Activated effector memory CD4-positive, alpha-beta T cell treated with Interleukin-2 at 50 U/mL for 16 hours (primary cell): ENCODE measurements at places on chromosomes 7 and 10.

- no peak for DNase-seq
Observed at GRCh38 chr7:44068054-44068453, 2.7 kb upstream of the PGAM2 start.

- no peak for DNase-seq
Observed at GRCh38 chr10:63208986-63209385, 75.9 kb downstream of the NRBF2 start.

GRCh38 chr7:133155146-133155545, 73.3 kb upstream of the CHCHD3 start:
- DNase-seq: no peak

DNA sequence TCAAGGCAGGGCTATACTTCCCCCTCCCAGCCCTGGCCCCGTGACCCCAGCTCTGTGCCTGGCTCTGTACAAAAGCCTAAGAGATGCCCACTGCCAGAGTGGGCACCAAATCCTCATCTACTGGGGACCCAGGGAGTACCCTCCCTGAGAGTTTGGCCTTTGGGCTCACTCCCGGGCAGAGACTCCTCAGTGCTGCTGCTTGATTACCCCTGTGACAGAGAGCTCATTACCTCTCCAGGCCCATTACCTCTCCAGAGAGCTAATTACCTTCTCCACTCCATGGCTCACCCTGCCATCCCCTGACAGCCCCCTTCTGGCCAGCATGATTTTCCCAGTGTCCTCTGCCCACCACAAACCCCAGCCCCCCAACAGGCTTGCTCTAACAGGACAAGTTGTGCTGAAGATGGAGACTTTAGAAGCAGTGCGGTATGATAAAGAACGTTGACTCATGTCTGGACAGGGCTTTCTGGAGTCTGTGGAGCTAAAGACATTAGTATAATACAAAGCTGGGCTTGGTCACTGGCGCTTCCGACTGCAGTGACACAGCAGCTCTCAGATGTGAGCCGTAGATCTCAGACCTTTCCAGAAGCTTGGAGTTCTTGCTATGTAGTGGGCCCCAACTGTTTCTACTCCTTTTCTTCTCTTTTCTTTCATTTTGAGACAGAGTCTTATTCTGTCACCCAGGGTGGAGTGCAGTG, 111.3 kb upstream of the KCTD7 start:
- DNase-seq: no peak

GRCh38 chr10:71069909-71070666, 142.3 kb upstream of the UNC5B start:
- no peak for DNase-seq

DNA sequence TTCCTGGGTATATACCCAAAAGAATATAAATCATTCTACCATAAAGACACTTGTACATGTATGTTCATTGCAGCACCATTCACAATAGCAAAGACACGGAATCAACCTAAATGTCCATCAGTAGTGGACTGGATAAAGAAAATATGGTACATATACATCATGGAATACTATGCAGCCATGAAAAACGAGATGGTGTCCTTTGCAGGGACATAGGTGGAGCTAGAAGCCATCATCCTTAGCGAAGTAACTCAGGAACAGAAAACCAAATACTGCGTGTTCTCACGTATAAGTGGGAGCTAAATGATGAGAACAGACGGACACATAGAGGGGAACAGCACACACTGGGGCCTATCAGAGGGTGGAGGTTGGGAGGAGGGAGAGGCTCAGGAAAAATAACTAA, 183.7 kb upstream of the CELF2 start:
- no peak for DNase-seq

GRCh38 chr7:101299511-101300464, 21.8 kb downstream of the IFT22 start:
- no peak for DNase-seq

GRCh38 chr7:121474301-121474673, 78.2 kb upstream of the FAM3C start:
- DNase-seq: no peak

DNA sequence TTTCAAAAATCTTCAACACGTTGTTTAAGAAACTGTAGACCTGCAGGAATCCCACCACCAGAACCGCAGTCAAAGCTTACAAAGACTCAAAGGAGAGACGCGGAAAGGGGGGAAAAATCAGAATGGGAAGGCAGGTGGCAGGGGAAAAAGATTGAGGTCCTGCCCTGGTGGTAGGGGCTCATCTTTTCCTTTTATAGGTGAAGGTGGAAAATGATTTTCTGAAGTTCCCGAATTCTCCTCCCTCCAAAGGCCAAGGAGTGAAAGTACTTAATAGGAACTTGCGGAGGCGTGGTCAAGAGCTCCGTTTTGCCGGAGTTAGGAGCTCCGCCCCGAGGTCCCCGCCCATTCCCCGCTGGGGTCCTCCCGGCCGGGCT, 724 bp downstream of the BBIP1 start:
- peak; percentile 81 for DNase-seq

DNA sequence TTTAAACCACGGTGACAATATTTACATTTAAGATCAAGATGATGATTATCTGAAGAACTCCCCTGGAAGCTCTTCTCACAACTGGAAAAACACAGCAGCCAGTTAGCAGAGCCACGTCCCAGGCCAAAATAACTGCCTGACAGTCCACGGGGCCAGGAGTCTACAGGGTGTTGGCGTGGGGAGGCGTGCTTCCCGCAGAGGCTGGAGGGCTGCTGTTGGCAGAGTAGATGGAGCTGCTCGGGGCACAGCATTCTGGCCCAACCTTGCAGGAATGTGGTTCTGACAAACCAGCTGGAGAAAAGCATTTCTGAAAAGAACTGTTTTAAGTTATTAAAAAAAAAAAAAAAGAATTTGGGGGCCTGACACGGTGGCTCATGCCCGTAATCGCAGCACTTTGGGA, 177.9 kb downstream of the EBF3 start:
- DNase-seq: no peak

DNA sequence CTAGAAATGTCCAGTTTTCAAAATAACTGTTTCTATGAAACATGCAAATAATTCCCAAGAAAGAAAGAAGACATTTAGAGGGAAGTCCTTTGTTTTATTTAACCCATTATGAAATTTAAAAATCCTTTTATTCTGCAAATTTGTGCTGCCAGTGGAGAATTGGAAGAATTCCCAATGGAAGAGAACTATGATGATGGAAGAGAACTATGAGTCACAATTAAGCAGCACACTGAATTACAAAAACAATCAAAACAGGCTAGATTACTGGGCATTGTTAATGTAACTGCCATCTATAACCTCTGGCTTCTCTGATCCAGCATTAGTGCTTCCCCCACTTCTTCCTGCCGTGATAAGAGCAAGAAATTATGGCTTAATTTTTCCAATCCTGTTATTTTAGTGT, 126.2 kb upstream of the FEZF1 start:
- DNase-seq: no peak

- peak; percentile 11 for DNase-seq
Observed at GRCh38 chr7:12570534-12571461, at the start of gene SCIN. Gene SCIN, plus strand, starts transcription at chr7:12570720. Its CDS starts 67 bp downstream, at chr7:12570787.

DNA sequence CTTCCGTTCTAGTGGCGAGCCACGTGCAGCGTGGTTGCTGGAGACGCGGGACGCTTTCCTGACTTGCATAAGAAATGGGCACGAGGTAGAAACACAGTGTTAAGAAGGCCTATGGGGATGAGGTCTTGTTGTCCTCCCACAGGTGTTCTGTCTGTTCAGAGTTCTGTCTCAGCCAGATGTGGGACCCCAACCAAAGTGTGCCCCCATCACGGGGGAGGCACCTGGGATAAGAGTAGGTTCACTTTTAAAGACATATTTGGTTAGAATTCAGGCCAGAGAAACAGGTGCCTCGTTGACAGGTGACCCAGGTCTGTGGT, 56.0 kb upstream of the PITRM1 start:
- no peak for DNase-seq

DNA sequence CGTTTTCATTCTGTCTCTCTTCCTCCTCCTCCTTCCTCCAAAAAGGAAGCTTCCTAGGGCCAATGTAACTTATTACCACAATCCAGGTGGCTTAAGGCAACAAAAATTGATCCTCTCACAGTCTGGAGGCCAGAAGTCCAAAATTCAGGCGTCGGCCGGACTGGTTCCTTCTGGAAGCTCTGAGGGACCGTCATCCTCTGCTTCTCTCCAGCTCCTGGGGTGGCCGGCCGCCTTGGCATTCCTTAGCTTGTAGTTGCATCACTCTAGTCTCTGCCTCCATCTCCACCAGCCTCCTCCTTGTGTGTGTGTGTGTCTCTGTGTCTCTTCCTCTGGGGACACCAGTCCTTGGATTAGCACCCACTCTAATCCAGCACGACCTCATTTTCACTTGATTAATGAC, 89.0 kb upstream of the NPTX2 start:
- DNase-seq: no peak

GRCh38 chr7:72097226-72097625, 314.9 kb downstream of the CALN1 start:
- DNase-seq: no peak

- no peak for DNase-seq
Observed at GRCh38 chr7:80708123-80708522, 69.7 kb downstream of the CD36 start.

DNA sequence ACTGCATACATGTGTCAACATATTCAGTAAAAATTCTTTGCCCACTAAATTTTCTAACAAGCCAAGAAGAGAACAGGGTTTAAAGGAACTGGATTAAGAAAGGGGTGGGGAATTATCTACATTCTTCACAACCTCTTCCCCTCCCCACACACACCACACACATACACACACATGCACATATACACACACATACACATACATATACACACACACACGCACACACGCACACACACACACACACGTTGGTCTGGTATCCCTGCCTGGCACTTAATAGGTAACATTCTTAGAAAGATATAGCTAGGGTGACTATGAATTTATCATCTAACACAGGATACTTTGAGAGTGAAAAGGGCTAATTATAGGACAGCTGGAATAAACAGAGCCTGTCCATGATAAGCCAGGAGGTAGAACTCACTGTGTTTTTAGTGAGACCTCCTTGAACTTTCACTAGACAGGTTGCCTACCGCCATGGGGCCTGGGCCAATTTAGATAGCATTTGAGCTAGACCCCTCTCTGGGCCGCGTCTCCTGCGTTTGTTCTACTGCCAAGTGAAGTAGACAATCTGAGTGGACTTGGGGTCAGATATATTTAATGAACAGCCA, 33.1 kb upstream of the EPC1 start:
- DNase-seq: no peak

- no peak for DNase-seq
Observed at GRCh38 chr7:45524445-45524844, 49.7 kb upstream of the ADCY1 start.

DNA sequence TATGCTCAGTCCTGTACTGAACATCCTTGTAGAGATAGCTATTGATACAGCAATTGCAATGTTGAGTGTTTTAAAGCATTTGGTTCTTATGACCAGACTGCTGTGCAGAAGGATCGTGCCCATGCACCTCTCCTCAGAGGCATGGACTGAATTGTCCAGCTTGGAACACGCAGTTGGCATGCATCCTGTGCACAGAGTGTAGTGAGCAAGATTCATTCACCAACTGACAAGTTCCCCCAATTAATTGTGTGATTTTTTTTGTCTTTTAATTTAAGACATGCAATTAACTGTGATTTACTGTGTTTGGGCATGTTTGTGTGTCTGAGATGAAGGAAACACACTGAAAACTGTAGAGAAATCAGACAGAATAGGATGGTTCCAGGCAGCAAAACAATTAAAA, 323.7 kb downstream of the CDK14 start:
- no peak for DNase-seq

DNA sequence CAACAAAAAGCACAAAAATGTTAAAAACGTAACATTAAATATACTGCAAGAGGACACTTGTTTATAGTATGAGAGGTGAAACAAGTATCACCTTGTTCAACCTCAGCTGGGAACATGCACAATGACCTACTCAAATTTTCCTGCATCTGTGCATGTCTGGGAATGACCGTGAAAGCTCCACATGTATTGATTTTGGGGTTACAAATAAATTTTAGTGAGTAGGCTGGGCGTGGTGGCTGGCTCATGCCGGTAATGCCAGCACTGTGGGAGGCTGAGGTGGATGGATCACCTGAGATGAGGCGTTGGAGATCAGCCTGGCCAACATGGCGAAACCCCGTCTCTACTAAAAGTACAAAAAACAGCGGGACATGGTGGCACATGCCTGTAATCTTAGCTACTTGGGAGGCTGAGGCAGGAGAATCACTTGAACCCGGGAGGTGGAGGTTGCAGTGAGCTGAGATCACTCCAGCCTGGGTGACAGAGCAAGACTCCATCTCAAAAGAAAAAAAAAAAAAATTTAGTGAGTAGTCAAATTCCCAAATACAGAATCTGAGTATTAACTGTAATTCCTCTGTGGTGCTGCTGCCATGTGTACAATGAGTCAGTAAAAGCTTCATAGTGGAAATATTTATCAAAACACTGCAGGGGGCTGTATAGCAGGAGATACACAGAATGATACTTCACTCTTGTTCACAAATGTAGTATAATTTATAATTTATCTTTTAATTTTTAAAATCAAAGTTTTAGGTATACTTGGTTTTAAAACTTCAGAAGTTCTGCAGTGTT, 41.1 kb downstream of the SUGCT start:
- DNase-seq: no peak

- no peak for DNase-seq
Observed at GRCh38 chr7:333393-333764, 43.4 kb downstream of the FOXL3 start.

DNA sequence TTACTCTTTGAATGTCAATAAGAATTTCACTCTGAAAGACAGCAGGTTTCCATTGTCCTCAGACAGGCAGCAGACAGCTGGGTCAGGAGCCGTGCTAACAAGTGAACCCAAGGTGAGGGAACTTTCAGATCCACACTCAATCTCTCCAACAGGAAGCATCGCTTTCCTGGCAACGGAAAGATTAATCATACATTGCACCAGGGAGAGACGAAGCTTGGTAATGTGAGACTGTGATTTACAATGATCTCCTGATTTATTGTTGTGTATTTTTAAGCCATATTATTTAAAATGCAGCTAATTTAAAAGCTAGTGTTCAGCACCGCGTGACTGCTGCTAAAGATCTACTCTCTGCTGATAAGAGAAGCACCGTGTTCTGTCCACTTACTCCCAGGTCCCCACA, 17.5 kb upstream of the NOM1 start:
- no peak for DNase-seq

- no peak for DNase-seq
Observed at GRCh38 chr10:73183667-73184281, 15.9 kb downstream of the FAM149B1 start.

GRCh38 chr7:92546856-92547497, 18.4 kb downstream of the RBM48 start:
- DNase-seq: no peak
